Common myeloid progenitor, CD34-positive (primary cell): ENCODE measurements at places on chromosomes 7 and 10.

DNA sequence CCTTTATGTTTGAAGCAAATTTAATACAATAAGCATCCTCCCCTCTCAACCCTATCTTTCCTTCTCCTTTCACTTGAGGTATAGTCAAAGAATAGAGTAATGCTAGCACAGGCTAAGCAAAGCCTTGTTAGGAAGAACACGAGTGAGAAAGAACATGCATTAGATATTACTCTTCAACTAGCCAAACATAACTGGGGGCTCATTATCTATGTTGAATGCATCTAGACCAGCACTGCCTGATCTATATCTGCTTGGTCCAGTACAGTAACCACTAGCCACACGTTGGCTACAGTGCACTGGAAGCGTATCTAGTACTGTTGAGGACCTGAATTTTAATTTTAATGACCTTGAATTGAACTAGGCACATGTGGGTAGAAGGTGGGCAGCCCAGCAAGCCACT is 21.0 kb downstream of the SFMBT2 start:
- DNase-seq, result no peak
- no peaks in the 10 kb centered on the region for H3K36me3 ChIP-seq
- no peak overlapping the region for H3K4me3 ChIP-seq
- H3K27me3 ChIP-seq, result no peaks in the 10 kb centered on the region
- peaks cover 15% of the 10 kb centered on the region for H3K4me1 ChIP-seq

DNA sequence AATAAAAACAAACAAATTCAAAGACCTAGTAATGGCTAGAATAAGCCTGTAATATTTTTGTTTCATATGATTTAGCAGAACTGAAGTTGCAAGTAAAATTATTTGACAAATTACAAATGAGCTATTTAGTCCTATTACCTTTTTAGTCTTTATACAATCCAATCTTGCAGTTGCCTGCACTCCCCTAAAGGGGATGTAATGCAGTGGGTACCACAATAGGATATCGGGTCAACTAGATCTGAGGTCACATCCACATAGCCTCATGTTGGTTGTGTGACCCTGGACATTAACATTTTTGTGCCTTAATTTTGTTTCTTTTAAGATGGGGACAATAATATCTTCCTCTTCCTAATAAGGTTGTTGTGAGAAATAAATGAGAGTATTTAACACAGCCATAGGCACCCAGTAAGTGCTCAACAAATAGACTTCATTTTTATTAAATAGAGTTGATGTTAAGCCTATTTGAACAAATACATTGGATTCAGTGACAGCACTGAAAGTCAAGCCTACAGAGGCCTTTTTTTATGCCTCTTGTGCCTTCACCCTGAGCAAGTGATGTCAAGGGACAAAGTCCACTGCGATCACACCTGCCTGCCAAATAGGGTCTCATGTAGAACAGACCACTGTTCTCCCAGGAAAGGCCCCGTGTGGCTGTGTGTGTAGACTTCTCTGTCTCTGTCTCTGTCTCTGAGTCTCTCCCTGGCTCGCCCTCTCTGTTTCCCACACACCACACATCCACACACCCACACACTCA is 124.8 kb downstream of the EVX1 start:
- no peaks in the 10 kb centered on the region for H3K4me1 ChIP-seq
- no peak overlapping the region for H3K27ac ChIP-seq
- H3K36me3 ChIP-seq, result no peaks in the 10 kb centered on the region
- H3K4me3 ChIP-seq, result no peak overlapping the region
- no peaks in the 10 kb centered on the region for H3K27me3 ChIP-seq

DNA sequence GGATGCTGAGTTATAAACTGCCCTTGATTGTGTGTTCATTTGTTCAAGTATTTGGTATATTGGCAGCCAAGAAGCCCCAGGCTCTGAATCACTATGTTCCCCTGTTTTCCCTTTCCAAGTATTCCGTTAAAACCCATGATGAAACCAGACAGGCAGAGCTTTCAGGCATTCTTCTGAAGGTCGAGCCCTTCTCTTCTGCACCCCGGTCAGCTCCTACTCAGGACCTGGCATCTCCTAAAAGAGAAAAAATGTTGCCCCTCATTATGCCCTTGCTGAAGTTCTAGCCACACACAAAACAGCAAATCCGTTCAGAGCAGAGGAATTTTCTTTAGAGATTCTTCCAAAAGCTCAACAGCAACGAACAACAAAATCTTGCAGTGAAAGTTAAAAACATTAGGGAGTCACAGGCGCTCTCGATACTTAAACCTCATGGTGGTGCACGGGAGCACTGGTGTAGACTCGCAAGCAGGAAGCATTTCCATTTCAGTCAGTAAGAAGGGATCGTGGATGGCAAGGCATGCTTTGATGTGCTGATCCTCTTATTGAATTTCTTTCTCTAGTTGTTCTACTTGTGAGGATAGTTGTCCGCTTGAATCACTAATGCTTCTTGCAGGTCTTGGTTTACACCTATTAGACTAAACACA is 264.9 kb downstream of the SKIDA1 start:
- H3K4me1 ChIP-seq, result no peaks in the 10 kb centered on the region
- H3K36me3 ChIP-seq, result no peaks in the 10 kb centered on the region
- H3K4me3 ChIP-seq, result no peak overlapping the region
- no peaks in the 10 kb centered on the region for H3K27me3 ChIP-seq

- H3K27me3 ChIP-seq, result peaks cover 8% of the 10 kb centered on the region
- DNase-seq, result no peak
- no peak overlapping the region for H3K4me3 ChIP-seq
Observed at GRCh38 chr10:123560301-123561140, 105.6 kb upstream of the GPR26 start.

- no peaks in the 10 kb centered on the region for H3K4me1 ChIP-seq
- peaks cover 33% of the 10 kb centered on the region for H3K36me3 ChIP-seq
- no peak for DNase-seq
- H3K27me3 ChIP-seq, result no peaks in the 10 kb centered on the region
Observed at GRCh38 chr7:42922017-42922753, 9.8 kb downstream of the PSMA2 start.

- H3K27ac ChIP-seq, result no peak overlapping the region
- H3K36me3 ChIP-seq, result no peaks in the 10 kb centered on the region
- DNase-seq, result no peak
- H3K4me1 ChIP-seq, result no peaks in the 10 kb centered on the region
- no peaks in the 10 kb centered on the region for H3K27me3 ChIP-seq
Observed at GRCh38 chr7:15891151-15891881, 204.8 kb upstream of the MEOX2 start.

- no peak overlapping the region for H3K27ac ChIP-seq
- DNase-seq, result no peak
- no peaks in the 10 kb centered on the region for H3K4me1 ChIP-seq
- no peaks in the 10 kb centered on the region for H3K27me3 ChIP-seq
- no peak overlapping the region for H3K4me3 ChIP-seq
Observed at GRCh38 chr10:62736168-62736546, 68.4 kb upstream of the ADO start.

GRCh38 chr7:31020161-31020560 is 31.9 kb upstream of the ADCYAP1R1 start:
- H3K27me3 ChIP-seq, result no peaks in the 10 kb centered on the region
- H3K4me1 ChIP-seq, result peaks cover 7% of the 10 kb centered on the region
- no peak overlapping the region for H3K27ac ChIP-seq
- DNase-seq, result no peak

- H3K4me1 ChIP-seq, result peaks cover 22% of the 10 kb centered on the region
- H3K27ac ChIP-seq, result no peak overlapping the region
- H3K27me3 ChIP-seq, result peaks cover 37% of the 10 kb centered on the region
- H3K36me3 ChIP-seq, result no peaks in the 10 kb centered on the region
Observed at GRCh38 chr7:128165927-128166420, 75.1 kb upstream of the LEP start.

DNA sequence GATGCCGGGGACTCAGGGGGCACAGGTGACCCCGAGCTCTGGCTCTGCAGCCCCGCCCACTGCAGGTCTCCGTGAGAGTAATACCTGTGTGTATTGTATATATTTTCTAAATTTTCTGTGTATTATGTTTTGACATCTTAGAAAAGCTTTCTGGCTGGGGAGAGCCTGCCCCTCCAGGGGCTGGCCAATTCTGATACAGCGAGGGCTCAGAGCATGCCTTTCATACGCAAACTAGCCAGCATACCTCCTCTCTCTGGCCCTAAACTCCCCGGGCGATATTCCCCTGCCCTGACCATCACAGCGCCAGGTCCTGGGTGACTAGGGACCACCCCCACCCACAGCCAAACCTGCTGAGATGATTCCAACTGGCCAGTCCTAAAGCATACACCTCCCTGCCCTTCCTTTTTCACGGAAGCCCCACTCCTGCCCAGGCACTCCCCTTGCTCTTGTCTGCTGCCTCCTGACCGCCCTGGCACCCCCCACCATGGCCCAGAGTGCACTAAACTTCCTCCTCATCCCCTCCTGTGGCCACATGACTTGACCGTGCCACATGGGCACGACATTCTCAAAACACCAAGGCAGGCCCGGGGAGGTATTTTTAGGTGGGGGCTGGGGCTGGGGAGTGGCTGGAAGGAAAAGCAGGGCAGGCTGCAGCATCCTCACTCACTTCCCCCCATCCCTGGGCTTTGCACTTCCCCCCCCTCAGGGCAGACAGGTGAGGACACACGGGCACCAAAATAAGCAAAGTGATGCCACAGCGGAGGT is 61.5 kb downstream of the INSIG1 start:
- H3K27ac ChIP-seq, result no peak overlapping the region
- H3K36me3 ChIP-seq, result no peaks in the 10 kb centered on the region
- peaks cover 9% of the 10 kb centered on the region for H3K4me1 ChIP-seq
- no peak overlapping the region for H3K4me3 ChIP-seq

DNA sequence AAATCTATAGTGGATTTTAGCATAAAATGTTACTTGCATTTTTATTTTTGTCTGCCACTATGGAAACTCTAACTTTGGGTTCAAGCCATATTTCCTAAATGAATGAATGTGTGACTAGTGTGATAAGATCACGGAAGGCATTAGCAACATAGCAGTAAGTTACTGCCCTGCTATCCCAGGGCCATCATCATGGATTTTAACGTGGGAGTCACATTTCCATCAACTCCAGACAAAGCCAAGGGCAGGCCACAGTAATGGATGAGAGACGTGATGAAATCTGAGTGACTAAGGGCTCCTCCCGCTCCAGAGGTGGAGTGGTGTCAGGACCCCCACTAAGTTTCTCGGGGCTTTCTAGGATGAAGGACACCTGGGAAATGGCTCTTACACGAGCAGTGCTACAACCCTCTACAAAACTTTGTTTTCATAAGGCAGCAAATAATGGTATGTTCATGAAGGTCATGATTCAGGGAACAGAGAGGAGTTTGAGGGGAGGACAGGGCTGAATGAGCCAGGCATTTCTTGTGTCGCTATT is 34.3 kb downstream of the C10orf120 start:
- H3K27ac ChIP-seq, result no peak overlapping the region
- H3K36me3 ChIP-seq, result no peaks in the 10 kb centered on the region
- H3K27me3 ChIP-seq, result peaks cover 8% of the 10 kb centered on the region
- H3K4me1 ChIP-seq, result no peaks in the 10 kb centered on the region
- no peak for DNase-seq
- H3K4me3 ChIP-seq, result no peak overlapping the region

DNA sequence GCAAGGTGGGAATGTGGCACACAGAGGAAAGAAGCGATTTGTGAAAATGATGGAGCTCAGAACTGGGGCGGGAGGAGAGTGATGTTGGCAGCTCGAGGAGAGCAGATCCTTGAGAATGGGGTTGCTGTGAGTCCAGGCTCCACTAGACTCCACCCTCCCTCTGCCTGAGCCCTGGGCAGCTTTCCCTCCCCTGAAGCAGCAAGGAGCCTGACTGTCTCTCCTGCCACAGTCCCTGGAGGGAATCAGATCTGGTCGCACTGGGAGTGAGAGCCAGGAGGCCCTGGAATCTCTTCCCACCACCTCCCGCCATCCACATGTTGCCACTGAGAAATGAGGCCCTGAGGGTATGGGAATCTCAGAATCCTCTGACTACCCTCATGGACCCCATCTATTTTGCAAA is 362.7 kb downstream of the PLXNA4 start:
- H3K36me3 ChIP-seq, result no peaks in the 10 kb centered on the region
- H3K27me3 ChIP-seq, result no peaks in the 10 kb centered on the region
- no peak overlapping the region for H3K4me3 ChIP-seq
- H3K27ac ChIP-seq, result no peak overlapping the region
- no peaks in the 10 kb centered on the region for H3K4me1 ChIP-seq

DNA sequence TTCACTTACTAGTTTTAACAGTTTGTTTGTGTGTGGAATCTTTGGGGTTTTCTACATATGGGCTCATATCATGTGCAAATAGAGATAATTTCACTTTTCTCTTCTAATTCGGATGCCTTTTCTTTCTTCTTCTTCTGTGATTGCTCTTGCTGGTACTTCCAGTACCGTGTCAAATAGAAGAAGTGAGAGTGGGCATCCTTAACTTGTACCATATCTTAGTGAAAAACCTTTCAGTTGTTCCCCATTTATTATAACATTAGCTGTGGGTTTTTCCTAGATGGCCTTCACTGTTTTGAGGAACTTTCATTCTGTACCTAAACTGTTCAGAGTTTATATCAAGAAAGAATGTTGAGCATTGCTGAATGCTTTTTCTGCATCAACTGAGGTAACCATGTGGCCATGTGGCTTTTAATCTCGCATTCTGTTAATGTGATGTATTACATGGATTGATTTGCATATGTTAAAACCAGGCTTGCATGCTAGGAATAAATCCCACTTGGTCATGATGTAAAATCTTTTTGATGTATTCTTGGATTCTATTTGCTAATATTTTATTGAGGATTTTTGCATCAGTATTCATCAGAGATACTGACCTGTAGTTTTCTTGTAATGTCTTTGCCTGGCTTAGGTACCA is 78.7 kb downstream of the FAM107B start:
- no peak overlapping the region for H3K27ac ChIP-seq
- H3K4me1 ChIP-seq, result no peaks in the 10 kb centered on the region
- H3K36me3 ChIP-seq, result no peaks in the 10 kb centered on the region
- no peak overlapping the region for H3K4me3 ChIP-seq

GRCh38 chr7:142803901-142804300 is 33.1 kb downstream of the PRSS2 start:
- peaks cover 13% of the 10 kb centered on the region for H3K36me3 ChIP-seq
- H3K4me1 ChIP-seq, result peaks cover 64% of the 10 kb centered on the region
- no peak overlapping the region for H3K4me3 ChIP-seq
- no peak overlapping the region for H3K27ac ChIP-seq
- H3K27me3 ChIP-seq, result no peaks in the 10 kb centered on the region

DNA sequence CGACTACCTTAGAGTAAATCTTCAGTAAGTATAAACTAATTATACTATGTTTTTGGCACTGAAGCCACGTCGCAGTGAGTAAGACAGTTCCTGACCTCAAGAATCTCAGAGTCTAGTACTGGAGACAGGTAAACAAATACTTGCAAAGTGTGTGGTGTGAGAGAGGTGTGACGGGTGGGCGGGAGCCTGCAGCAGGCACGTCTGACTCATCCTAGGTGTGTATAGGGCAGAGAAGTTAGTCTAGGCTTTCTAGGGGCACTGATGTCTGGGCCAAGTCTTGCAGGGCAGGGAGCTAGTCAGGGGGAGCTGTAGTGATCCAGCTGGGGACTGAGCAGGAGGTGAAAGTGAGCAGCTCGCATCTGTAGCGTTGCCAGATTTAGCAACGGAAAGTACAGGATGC is 35.9 kb upstream of the SFTPD start:
- H3K27me3 ChIP-seq, result peaks cover 17% of the 10 kb centered on the region
- no peak overlapping the region for H3K4me3 ChIP-seq
- H3K4me1 ChIP-seq, result peaks cover 2% of the 10 kb centered on the region
- no peak overlapping the region for H3K27ac ChIP-seq
